ENCODE measurements at places on chromosomes 5 and 9. TPM values are rescaled to one million over a fixed set of nuclear protein-coding genes. Genes with fewer than 3 reads are reported as not detected.

DNA sequence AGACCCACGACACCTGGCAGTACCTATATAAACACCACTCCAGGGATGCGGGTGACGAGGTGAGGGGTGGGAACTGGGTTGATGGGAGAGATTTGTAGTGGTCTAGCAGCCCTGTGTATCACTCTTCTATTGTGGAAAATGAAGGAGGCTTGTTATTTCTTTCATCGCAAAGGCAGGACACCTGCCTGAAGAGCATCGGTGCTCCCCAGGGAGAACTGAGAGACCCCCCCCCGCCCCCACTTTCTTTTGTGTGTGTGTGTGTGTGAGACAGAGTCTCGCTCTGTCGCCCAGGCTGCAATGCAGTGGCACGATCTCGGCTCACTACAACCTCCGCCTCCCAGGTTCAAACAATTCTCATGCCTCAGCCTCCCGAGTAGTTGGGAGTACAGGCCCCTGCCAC lies 8.3 kb upstream of the WDR5 start:
- no peak for DNase-seq

SLC6A3 gene
- not detected for total RNA-seq

DNA sequence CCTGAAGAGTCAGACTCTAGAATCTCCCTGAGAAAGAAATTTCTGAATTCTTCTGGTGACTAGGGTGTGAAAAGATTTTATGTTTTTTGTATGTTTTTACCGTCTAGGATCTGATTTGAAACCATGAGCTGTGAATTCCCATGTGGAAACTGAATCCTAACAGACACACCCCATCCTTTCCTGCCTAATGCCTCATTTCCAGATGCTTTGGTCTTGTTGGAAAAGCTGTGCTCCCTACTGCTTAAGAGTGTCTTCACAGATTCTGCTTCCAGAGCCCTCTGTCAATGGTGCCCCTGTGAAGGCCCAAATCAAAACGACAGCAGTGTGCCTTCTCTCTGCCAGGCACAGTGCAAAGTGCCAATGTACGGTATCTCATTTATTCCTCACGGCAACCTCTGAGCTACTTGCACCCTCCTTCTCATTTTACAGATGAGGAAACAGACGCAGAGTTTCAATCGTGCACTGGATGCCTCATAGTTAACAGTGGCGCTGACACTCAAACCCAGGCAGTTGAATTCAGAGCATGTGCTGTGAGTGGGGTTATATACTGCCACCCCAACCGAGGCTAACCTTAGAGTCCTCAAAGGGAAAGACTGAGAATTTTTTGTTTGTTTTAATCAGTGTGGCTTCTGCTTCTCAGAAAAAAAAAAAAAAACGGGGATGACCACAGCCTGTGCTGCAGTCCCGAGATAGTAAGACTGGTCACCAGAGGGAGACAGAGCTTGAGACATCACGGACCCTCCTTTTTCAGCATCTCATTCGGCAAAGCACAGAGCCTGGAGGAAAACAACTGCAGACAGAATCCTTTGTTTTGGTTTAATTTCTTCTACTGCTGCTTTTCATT lies 188.4 kb downstream of the SNCAIP start:
- DNase-seq: peak; percentile 50

DNA sequence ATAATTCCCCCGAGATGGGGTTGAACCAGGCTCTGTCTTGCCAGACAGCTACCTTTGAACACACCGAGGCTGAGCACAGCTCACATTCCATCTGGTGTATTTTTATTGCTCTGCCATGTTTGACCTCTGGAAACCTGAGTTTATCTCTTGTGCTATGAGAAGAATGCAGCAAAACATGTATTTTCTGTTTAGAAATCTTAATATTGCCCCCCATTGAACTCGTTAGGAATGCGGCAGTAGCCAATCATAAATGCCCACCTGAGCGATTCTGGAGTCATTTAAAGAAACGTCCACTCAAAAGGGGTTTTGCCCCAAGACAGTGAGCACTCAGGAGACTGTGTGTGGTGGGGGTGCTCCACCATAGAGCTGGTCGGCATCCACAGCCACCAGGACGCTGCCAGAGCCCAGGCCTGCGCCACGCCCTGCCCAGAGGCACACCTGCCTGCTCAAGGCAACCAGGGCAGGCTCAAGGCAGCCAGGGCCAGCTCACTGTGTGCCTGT lies 26.9 kb downstream of the FGD3 start:
- DNase-seq: peak; percentile 86

PCDHB16 gene
- total RNA-seq: 0.66 TPM

- DNase-seq: no peak
Measured at GRCh38 chr5:71907608-71908145, 188.6 kb downstream of the CARTPT start.

DNA sequence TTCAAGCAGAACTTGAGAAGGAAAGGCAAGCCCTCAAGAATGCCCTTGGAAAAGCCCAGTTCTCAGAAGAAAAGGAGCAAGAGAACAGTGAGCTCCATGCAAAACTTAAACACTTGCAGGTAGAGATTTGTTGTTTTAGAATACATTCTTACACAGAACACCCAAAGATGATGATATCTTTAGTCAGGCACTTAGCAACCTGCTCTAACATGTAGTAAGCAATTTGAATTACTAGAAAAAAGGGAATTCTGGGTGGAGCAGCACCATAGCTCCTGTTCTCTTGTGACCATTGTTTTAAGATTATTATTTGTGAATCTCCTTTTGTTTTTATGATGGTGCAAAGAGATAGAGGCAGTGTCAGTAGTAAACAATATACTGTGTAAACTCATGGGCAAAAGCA lies 63.1 kb downstream of the RAB14 start:
- no peak for DNase-seq

GRCh38 chr9:135262248-135262647 lies 174.8 kb downstream of the OLFM1 start:
- DNase-seq: no peak

- no peak for DNase-seq
Measured at GRCh38 chr9:128164307-128164885, 4.3 kb downstream of the BBLN start.

- DNase-seq: peak; percentile 54
Measured at GRCh38 chr5:149152317-149152746, 11.0 kb downstream of the ABLIM3 start.

TLN1 gene
- total RNA-seq: 98.7 TPM

BTNL3 gene
- total RNA-seq: not detected

DNA sequence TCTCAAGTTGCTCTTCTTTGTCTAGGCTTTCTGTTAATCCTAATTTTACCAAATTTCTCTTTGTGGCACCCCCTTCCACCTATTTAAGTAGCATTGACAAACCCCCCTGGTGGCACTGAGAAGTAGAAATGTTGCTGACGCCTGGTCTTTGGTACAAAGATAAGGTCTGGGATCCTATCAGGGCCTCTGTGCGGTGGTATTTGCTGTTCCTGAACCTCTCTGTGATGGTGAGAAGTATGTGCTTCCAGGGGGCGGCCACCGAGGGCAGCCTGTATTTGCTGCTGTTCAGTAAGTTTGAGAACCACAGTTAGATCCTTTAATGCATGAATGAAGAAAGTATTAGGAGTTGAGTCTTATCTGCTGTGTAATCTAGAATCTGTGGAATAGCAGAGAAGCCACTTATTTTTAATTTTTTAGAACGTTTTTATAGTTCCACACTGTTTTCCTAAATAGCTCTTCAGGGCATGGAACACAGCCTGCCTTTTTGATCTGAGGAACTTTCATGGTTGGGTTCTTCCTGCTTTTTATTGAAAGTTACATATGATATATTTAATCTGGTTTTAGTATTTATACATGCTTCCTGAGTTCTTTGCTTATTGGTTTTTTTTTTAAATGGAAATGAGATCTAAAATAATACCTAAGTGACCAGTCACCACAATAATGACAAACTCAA lies 124.2 kb downstream of the TRIO start:
- DNase-seq: no peak

SLC36A3 gene
- total RNA-seq: not detected

- DNase-seq: peak; percentile 65
Measured at GRCh38 chr5:139272471-139273321, 20.8 kb upstream of the MATR3 start.

- DNase-seq: no peak
Measured at GRCh38 chr5:107779437-107779836, 108.7 kb upstream of the EFNA5 start.

GRCh38 chr5:1466631-1467265 lies 21.5 kb upstream of the SLC6A3 start:
- no peak for DNase-seq

DNA sequence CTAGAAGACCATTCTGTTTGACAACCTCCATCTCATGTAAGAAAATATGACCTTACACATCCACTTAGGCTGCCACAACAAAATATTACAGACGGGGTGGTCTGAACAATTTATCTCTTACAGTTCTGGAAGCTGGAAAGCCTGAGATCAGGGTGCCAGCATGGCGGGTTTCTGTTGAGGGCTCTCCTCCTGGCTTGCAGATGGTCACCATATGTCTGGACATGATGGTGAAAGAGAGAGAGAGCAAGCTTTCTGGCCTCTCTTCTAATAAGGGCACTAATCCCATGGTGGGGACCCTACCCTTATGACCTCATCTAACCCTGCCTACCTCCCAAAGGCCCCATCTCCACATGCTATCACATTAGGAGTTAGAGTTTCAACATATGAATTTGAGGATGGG lies 66.0 kb downstream of the AMBP start:
- DNase-seq: no peak

GRCh38 chr9:74499111-74499601 lies 2.0 kb downstream of the RORB start:
- no peak for DNase-seq

GRCh38 chr9:27385606-27386322 lies 88.8 kb upstream of the EQTN start:
- peak; percentile 36 for DNase-seq

- DNase-seq: no peak
Measured at GRCh38 chr5:135138116-135138850, 104.3 kb upstream of the PITX1 start.

- no peak for DNase-seq
Measured at GRCh38 chr5:103234239-103234975, 24.2 kb upstream of the MACIR start.

GRCh38 chr9:7289773-7290172 lies 509.8 kb downstream of the DMAC1 start:
- DNase-seq: no peak

ROPN1L gene
- total RNA-seq: 0.40 TPM

- peak; percentile 26 for DNase-seq
Measured at GRCh38 chr9:106420511-106420944, 442.4 kb upstream of the ZNF462 start.

- no peak for DNase-seq
Measured at GRCh38 chr5:58066076-58066475, 393.8 kb downstream of the PLK2 start.

MARCHF3 gene
- 16.1 TPM for total RNA-seq

GRCh38 chr5:89878140-89879132 lies 531.1 kb downstream of the CETN3 start:
- DNase-seq: peak; percentile 29

PARP8 gene
- 44.1 TPM for total RNA-seq

C5orf58 gene
- total RNA-seq: not detected

- no peak for DNase-seq
Measured at GRCh38 chr9:105241356-105242043, 3.0 kb upstream of the SLC44A1 start.
